Activated CD4-positive, alpha-beta T cell treated with anti-CD3 and anti-CD28 coated beads, Interleukin-2, Interleukin-6, amounts not matched to agents 100 ng/mL and 50 ng/mL, durations not matched to agents 16 hours and 8 hours (primary cell): ENCODE measurements at places on chromosomes 11 and 22.

DNA sequence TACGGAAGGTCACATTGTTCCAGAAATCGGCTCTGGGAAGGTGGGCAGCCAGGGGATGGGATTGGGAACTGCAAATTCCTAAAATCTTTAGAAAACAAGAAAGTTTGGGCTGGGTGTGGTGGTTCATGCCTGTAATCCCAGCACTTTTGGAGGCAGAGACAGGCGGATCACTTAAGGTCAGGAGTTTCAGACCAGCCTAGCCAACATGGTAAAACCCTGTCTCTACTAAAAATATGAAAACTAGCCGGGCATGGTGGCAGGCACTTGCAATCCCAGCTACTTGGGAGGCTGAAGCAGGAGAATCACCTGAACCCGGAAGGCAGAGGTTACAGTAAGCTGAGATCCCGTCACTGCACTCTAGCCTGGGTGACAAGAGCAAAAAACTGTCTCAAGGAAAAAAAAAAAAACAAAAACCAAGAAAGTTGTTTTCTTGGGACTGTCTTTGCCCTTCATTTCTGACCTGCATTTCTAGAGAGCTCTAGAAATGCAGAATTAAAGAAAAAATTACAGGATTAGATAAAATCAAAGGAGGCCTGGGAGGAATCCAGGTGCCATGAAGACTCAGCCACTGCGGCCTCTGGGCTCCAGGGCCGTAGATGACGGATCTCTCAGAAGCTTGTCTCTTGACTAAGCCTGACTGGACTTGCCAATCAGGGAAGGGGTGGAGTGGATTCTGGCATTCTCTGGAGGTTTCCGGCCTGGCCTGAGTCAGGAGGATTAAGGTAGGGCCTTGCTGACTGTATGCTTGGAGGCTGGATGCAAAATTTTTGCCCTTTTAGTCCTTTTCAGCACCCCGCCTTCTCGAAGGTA, 5.3 kb upstream of the MALAT1 start:
- no peak for DNase-seq

DNA sequence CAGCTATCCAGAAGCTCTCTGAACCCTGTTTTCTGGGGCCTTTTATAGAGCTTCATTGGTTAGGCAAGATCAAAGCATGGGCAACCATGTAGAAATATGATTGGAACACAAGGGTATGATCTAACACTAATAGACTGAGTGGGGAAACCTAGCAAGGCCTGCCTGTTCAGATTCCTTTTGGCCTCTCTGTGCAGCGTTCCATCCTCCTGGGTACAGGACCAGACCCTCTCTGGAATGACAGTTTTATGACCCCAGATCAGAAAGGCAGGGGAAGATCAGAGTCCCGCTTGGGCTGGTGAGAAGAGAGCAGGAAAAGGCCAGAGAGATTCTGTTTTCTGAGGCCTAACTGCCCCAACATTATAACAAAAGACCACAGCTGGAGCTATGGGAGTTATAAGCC, 36.7 kb upstream of the VWA5A start:
- no peak for DNase-seq

GRCh38 chr11:134483291-134483690, 71.2 kb upstream of the B3GAT1 start:
- no peak for DNase-seq

DNA sequence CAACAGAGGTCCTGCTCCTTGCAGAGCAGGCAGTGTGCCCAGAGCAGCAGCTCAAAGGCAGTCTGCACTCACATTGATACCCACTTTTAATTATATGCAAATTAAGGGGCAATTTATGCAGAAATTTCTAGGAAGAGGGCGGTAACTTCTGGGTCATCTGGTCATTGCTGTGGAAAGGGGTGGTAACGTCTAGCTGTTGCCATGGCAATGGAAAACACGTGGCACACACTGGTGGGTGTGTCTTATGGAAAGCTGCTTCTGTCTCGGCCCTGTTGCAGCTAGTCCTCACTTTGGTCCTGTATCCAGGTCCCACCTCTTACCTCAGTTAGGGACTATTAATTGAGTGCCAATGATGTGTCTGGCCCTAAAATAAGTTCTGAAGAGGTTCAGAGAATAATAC, 36.8 kb downstream of the BARX2 start:
- DNase-seq, result no peak

GRCh38 chr22:36532466-36532865, 3.5 kb upstream of the EIF3D start:
- no peak for DNase-seq

DNA sequence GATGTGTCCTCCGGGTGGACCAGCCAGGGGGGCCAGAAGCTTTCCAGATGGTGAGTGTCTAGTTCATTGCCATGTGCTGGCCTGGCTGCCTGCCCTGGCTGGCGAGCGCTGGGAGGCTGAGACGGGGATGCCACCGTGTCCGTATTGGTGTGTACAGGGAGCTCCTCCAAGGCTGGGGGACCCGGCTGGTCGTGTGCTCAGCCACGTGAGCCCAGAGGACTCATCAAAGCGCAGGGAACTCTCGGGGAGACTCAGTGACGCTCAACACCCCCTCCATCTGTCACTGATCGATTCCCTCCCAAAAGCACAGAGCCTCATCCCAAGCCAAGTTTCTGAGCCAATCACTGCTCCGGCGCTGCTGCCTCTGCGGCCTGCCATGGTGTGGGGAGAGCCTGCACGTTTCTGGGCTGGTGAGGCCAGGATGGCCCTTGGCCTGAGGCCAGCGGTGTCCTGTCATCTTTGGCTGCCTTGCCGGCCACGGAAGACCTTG, 423.7 kb downstream of the SHANK2 start:
- DNase-seq, result no peak

- no peak for DNase-seq
These were observed at the start of gene CECR2 for GRCh38 chr22:17369439-17370025. Gene CECR2, plus strand, starts transcription at chr22:17369460. Its CDS starts 324 bp downstream, at chr22:17369784.

GRCh38 chr22:49365910-49366309, 461.8 kb downstream of the BRD1 start:
- DNase-seq, result no peak

- no peak for DNase-seq
These were observed 266.7 kb upstream of the C11orf87 start for GRCh38 chr11:109155291-109155690.

GRCh38 chr22:27474711-27475547, 326.6 kb downstream of the MN1 start:
- DNase-seq, result no peak

- no peak for DNase-seq
These were observed 120.4 kb upstream of the GRIA4 start for GRCh38 chr11:105489446-105489845.

GRCh38 chr11:36746886-36747710, 149.1 kb upstream of the RAG2 start:
- DNase-seq, result peak; percentile 91

- no peak for DNase-seq
These were observed 46.2 kb downstream of the ATXN10 start for GRCh38 chr22:45717789-45718188.

DNA sequence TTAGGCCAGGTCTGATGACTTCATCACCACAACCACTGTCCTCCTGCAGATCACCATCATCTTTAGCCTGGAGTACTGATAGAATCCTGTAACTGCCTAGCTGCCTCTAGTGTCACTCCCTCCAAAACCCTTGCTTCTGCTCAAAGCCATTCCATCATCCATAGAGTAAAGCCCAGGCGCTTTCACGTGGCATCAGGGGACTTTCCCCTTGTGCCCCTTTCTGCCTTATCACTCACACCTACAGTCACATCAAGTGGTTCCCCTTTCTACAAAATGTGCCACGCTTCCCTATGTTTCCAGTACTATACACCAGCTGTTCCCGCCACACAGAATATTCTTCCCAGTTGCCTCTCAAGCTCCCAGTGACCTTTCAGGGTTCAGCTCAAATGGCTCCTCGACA, 75.9 kb downstream of the MN1 start:
- no peak for DNase-seq

GRCh38 chr22:22663861-22664800, 19.7 kb downstream of the GGTLC2 start:
- no peak for DNase-seq

DNA sequence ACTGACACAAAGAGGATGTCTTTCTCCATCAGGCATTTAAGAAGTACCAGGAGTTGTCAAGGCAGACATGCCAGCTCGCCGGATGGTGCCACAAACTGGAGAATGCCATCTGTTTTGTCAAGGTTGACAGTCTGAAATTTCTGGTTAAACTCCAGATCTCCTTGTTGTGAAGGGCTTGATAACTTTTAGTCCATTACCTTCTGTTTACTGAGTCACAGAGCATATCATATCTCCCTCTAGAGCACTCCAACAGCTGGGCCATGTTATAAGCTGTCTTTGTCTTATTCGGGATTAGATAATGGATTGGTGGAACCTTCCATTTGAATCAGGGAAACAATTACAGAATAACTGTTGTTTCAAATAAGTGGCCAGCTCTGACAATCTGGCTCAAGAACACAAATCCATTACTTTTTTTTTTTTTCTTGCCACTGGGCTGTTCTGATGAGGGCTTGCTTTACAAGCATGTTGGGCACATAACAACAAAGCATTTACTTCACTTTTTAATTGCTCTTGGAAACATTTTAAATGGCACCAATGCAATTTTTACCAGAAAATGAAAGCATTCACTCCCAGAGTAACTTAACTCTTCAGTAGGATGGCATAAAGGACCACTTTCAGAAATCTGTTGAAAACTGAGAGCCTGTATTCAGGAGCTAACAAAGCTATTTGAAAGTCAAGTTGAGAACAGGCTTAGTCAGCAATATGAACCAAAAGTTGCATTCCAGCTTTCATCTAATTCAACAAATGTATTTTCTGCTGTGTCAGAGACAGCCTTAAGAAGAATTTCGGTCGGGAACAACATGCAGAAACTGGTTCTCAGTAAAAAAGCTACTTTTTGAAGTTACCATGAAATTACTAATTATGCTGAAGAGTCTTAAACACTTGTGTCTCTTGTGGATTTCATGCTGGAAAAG, 227.6 kb upstream of the PITPNB start:
- DNase-seq, result no peak

DNA sequence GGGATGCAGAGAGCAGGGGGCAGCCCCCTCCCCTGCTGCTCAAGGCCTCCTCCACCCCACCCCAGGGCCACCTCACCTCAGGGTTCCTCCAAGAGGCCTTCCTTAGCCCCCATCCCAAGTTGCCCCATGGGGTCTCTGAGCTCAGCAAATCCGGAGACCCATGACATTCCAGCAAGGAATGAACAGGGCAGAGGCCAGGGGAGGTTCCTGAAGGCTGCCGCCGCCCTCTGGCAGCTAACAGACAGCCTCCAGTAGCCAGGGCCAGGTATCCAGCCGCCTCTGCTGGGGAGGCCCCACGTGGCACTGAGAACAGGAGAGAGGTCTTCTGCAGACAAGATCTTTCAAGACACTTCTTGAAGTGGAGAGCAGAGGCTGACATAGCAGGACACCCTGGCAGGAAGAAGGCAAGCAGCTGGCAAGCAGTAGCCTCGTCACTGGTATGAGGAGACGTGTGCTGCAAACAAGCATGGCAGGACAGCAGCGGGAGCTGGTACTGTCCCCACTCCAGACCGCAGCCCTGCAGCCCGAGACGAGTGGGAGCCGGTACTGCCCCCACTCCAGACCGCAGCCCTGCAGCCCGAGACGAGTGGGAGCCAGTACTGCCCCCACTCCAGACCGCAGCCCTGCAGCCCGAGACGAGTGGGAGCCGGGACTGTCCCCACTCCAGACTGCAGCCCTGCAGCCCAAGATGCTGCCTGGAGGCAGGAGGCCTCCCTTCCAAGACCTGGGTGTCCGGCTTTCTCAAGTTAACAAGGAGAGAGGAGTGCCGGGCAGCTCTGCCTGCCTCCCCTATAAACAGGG, 190.6 kb downstream of the IGLL1 start:
- no peak for DNase-seq

DNA sequence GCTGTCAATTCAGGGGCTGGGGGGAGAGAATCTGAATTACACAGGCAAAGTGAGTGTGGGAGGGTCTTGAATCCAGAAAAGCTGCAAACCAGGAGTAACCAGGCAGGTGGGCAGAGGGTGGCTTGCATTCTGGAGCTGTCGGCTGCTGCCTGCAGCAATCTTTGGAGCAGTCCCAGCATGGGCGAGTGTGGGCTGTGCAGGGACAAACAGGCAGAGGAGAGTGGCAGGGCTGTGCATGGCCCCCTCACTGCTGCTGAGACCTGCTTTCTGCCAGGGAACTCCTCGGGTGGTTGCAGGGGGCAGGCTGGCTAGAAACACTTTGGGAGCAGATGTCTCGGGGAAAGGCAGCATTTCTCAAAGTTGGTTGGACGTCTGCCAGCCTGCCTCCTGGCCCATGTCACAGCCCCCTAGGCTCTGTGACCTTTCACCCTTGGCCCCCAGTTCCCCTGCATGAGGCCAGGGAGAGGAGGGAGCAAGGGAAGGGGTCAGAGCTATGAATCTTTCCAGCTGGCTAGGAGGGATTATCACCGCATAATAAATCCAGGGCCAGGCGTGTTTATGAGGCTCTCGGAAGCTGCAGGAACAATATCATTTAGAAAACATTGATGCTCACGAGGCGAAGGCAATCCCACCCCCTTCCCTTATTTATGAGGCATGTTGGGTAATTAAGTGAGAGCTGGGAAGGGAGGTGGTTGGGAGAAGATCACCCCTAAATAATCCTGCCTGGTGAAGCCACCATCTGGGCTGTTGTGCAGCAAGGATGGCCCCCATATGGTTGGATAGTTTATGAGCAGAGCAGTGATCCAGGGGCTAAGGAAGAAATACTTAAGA, 212.3 kb upstream of the NCAM1 start:
- DNase-seq, result no peak

- no peak for DNase-seq
These were observed 108.9 kb downstream of the MORC2 start for GRCh38 chr22:30859714-30860095.

- DNase-seq, result no peak
These were observed 85.3 kb upstream of the WNT7B start for GRCh38 chr22:46062232-46062615.

- DNase-seq, result no peak
These were observed 27.1 kb downstream of the RSPH14 start for GRCh38 chr22:23114721-23115020.

DNA sequence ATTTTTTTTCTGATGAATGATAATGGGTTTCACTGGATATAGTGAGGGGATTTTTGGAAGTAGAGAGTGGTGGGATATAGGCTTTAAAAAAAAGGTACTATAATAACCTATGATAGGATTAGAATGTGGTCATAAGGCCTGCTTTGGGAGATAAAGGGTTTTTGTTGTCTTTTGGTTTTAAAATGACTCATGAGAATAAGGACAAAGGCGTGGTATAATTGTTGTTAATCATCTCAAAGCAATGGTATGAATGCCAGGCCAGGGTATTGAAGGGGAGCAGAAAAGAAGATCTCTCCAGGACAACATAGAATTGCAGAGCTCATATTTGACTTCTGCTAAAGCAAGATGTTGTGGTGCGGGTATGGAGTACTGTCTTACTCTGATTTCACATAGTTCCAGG, 579.4 kb downstream of the JRKL start:
- no peak for DNase-seq

GRCh38 chr11:21975242-21975641, 217.6 kb upstream of the ANO5 start:
- DNase-seq, result no peak

GRCh38 chr11:75031771-75032549, 43.2 kb downstream of the NEU3 start:
- DNase-seq, result peak; percentile 68

DNA sequence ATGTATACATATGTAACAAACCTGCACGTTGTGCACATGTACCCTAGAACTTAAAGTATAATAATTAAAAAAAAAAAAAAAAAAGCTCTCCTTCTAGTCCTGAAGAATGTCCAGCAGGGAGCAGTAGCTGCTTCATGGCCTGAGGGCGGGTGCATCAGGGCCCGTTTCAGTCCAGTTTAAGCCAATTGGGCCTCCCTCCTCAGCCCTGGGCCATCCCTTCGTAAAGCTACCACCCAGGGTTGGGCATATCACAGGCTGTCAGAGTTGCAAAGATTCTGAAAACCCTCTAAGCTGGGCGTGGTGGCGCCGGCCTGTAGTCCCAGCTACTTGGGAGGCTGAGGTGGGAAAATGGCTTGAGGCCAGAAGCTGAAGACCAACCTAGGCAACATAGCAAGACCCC, 5.4 kb downstream of the TMPRSS13 start:
- DNase-seq, result no peak
